ENCODE measurements at places on chromosomes 11 and 22.

- DNase-seq = no peak
These were observed 19.8 kb upstream of the PSMA1 start for GRCh38 chr11:14539982-14540421.

GRCh38 chr11:123091506-123091905 is 29.6 kb upstream of the HSPA8 start:
- no peak for DNase-seq

DNA sequence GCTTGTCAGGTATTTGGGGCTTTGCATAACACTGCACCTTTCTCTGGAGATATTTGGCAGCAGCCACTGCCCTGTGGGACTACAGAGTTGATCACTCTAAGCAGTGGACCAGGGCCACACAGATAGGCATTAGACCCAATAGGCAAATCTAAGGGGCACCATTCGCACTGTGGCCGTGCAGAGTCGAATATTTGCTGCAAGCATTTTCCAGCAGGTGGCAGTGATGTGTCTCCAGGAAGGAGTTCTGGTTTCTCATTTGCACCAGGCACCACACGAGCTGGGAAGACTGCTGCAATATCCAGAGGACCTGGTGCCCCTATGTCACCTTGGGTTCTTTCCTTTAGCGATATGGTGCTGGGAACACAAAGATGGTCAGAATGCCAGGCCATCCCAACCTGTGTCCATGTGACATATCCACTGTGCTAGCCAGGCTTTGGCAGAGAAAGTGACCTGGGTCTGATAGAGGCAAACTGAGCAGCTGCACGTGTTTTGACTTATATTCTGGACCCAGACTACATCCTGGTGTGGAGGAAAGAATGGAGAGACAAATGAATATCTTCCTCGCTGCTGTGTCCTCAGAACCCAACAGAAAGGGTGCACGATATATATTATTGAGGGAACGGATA is 318.7 kb downstream of the BUD13 start:
- DNase-seq = peak; percentile 46

GRCh38 chr11:75337195-75337654 is 14.2 kb downstream of the ARRB1 start:
- peak; percentile 82 for DNase-seq

- no peak for DNase-seq
These were observed 43.1 kb downstream of the SVIP start for GRCh38 chr11:22786475-22786874.

GRCh38 chr22:26464312-26464711 is 19.3 kb downstream of the HPS4 start:
- DNase-seq = peak; percentile 55

- DNase-seq = no peak
These were observed 230.6 kb upstream of the TENM4 start for GRCh38 chr11:79671401-79671800.

- DNase-seq = peak; percentile 76
These were observed 11.8 kb downstream of the UPB1 start for GRCh38 chr22:24506802-24507438.

DNA sequence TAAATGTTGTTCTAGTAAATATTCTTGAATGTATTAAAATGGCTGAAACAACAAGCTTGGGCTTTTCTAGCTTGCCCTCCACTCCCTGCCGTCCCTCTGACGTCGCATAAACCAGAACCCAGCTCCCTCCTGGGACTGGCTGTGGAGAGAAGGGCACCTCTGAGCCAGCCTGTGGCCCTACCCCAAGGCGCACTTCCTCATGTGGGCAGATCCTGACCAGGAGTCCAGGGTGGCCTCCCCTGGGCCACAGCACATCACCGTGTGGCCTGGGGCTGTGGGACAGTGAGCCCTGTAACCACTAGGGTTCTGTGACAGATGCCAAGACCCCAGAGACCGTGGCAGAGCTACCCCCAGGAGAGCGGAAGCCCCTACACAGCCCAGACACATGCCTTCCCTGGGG is 10.2 kb upstream of the ADORA2A start:
- DNase-seq = no peak

GRCh38 chr22:29108137-29108536 is 35.3 kb downstream of the KREMEN1 start:
- peak; percentile 84 for DNase-seq

DNA sequence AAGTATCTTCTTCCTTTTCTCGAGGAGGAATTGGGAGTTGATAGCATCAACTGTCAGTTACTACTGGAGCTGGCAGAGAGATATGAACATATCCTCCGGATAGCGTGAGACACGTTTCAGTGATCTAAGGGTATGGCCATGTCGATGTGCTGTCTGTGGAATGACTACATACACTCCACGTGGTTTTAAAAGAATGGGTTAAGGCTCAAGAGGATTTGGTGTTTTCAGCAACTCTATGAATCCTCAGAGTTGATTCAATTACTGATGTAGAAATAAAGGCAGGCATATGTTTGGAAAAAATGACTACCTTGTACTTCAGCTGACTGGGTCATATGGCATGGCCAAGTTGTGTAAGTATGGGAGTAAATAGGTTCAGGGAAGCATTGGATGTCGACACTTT is 22.9 kb downstream of the MMP13 start:
- no peak for DNase-seq

DNA sequence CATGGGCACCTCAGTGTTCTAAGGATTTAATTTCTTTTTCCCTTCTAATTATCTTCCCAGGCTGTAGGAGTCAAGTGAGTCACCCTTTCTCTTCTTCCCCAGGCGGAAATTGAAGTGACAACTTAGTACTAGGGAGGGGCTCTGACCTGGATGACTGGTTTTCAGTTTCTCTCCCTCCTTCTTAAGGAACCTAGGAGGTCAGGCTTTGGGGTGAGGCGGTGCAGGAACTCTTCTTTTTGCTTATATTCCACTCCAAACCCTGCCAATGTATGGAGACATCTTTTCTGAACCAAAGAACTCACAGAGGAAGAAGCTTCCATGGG is 12.6 kb downstream of the ZDHHC5 start:
- DNase-seq = peak; percentile 62

GRCh38 chr11:28457481-28458065 is 349.4 kb downstream of the METTL15 start:
- peak; percentile 20 for DNase-seq

- no peak for DNase-seq
These were observed 12.1 kb downstream of the CHST1 start for GRCh38 chr11:45653277-45653676.

GRCh38 chr22:24331468-24332440 is 61.1 kb downstream of the SPECC1L start:
- peak; percentile 13 for DNase-seq

DNA sequence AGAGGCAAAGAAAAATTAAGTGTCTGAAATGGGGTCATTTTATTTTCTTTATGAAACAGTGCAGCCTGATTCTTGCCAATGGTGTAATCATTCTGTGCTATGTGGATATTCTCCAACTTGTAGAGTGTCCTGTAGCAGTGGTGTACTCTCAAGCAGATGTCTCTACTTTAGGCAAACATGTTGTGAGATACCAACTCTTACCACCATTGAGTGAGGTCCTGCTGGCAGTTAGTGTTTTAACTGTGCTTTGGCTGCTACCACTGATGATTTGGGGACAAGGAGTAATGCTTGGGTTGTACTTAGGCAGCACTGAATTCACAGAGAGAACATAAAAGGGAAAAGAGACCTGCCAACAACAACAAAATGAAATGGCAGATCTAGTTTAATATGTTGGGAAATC is 122.5 kb downstream of the APIP start:
- no peak for DNase-seq

DNA sequence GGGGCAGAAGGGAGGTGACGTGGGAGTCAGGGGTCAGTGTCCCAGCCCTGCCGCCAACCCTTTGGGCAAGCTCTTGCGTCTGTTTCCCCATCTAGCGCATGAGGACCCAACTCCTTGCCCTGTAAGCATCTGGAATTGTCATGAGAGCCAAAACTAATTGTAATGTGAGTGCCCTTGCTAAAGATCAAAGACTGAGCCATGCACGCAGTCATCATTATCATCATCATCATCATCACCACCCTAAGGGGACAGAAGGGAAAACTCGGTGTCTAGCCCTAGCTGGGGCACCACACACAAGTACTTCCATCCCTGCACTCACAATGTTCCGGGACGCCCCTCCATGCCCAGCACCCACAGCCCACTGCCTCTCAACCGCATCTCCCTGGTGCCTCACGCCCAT is 2.5 kb downstream of the LIF start:
- DNase-seq = no peak

GRCh38 chr11:45665933-45666647 is 668 bp upstream of the CHST1 start:
- no peak for DNase-seq

DNA sequence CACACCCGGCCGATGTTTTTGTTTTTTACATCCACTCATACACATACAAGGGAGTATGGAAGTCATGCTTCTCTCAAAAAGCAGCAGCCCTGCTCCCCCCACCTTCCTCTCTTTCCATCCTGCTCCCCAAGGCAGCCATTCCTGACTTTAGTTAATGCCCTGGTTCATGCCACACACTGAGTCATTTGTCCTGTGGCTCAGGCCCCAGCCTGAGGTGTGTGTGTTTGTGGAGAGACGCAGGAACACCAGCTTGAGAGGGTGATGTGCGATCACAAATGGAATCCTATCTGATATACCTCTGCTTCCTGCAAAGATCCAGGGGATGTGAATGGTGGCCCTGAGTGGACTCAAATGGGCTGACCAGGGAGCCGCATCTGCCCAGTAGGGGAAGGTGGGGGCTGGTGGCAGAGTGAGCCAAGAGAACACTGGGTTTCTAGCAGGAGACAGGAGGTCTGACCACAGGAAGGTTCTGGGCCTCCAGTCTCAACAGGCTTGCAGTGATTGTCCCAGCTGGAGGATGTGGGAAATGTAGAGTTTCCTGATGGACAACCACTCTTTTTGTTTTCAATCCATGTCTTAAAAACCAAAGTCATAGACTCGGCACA is 86.7 kb downstream of the OSBP2 start:
- DNase-seq = peak; percentile 46

DNA sequence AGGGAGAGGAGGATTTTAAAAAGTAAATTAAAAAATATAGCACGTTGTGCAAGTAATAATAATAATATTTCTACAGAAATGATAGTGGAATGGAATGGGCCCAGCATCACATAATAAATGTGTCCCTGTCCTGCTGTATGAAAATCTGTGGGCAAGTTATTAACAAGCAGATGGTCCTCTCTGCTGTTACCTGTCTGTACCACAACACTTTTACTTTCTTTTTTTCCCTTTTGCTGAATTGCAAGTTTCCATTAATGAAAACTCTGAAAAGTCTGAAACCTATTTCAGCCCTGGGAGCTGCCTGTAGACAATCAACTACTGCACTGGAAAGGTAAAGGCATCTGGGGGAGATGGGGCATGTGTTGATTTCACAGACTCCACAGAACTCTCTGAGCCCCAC is 937.1 kb downstream of the OPCML start:
- no peak for DNase-seq

DNA sequence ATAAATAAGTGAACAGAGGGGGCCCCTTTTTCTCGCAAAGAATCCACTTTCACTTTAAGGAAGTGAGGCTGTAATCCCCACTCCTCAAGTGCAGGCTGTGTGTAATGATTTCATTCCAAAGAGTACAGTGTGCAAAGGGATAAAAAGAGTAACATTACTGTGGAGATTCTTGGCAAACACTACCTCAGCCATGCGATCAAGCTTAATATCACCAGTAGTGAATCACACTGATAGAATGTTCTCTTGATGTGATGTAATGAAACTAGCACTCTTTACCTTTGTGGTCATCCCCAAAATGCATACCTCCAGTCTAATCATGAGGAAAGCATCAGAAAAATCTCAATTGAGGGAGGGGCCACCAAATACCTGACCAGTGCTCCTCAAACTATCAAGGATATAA is 246.1 kb upstream of the CHORDC1 start:
- no peak for DNase-seq

DNA sequence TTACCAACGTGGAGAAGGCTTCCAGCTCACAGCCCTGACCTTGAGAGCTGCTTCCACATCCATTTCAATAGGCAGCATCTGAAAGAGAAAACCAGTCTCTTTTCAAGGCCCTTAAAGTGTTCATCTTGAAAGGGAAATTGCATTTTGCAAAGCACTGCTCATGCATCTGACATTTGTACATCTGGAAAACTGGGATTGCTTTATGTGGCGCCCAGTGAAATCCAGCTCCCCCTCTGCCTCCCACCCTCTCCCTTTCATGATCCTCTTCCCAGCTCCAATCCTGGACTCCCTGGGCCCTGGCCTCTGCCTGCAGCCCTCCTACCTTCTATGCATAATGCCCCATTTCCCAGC is 17.4 kb downstream of the TP53AIP1 start:
- DNase-seq = no peak

DNA sequence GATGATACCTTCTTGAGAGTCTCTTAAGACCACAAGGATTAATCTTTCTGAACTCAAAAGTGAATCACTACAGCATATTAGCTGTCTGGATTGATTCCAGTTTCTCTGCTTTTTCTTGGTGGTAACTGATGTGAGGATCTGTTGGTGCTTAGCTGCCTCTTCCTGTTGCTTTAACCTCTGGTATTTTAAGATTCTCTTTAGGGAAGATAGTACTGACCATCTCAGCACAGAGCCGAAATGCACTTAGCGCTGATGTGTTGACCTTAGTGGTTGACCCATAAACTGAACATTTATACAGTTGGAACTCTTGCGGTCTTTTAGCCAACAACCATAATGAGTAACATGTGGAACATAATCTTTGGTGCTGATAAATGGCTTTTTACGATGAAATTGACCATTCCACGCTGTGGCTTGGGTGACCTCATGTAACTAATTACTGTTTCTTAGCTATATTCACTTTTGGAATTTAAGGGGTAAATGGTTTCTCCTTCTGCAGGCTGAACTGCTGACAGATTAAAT is 33.7 kb downstream of the APLP2 start:
- DNase-seq = peak; percentile 97

- DNase-seq = no peak
These were observed 29.9 kb downstream of the RPL27A start for GRCh38 chr11:8712506-8712905.

DNA sequence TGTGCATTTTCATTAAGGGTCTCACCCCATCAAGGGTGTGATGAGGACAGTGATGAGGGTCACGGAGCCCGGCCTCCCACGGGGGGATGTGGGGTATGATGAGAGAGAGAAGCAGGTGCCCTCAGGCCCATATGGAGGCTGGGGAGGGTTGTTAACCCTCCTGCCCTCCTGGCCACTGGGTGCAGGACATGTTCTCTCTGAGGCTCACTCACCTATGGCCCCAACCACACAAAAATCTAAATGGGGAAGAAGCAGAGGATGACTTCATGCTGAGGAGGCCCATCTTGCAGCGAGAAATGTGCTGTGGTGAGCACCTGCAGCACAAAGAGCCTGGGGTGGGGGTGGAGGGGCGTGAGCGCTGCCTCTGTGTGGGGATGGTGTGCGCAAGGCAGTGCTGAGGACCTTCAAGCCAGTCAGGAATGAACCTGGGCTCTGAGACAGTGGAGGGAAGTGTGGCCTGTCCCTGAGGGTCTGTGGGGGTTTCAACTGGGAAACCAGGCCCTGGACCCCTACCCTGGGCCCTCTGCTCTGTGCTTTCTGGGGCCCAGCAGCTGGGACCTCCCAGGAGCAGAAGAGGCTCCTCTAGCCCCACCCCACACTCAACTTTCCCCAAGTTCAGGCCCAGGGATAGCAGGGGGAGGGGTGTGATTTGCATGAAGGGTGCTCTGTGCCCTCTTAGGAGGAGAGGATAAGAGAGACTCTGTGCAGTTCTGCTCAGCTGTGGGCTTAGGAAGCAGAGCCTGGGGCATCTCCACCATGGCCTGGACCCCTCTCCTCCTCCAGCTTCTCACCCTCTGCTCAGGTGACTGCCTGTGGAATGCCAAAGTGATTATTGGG is 43.0 kb upstream of the TOP3B start:
- DNase-seq = no peak
